Stimulated activated CD4-positive, alpha-beta T cell treated with anti-CD3 and anti-CD28 coated beads, Interleukin-4, amount 100 ng/mL, for 1 hour (primary cell): ENCODE measurements at places on chromosomes 1 and 21.

- no peak for DNase-seq
Observed at GRCh38 chr1:53432611-53433010, 26.6 kb upstream of the DMRTB1 start.

DNA sequence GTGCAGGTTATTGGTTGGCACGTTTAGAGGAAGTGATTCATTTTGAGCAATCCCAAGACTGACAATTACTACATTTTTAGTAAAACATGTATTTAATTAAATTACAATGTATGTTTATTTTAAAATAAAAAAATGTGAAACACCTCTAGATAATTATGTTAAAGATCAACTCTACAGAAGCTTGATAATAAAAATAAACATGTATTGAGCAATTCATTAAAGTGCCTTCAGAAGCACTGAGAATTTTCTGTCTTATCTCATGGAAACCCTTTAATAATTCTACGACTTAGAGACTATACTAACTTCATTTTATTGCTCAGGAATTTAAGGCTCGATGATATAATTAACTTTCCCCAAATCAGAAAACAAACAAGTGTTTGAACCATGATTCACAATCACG is 208.0 kb upstream of the BRINP3 start:
- no peak for DNase-seq

DNA sequence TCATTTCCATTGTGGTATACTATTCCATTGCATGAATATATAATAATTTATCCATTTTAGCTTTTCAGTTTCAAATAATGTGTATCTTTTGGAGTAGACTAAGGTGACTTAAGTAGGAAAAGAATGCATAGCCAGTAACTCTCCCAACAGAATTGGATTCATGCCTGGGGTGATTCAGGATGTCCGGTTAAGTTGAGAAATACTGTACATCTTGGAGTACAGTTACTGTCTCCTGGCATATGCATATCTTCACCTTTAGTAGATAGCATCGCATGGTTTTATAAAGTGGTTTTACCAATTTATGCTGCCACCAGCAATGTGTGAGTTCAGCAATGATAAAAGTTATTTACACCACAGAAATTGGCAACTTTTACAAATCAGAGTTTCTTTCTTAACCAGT is 18.6 kb upstream of the SLC6A9 start:
- no peak for DNase-seq

DNA sequence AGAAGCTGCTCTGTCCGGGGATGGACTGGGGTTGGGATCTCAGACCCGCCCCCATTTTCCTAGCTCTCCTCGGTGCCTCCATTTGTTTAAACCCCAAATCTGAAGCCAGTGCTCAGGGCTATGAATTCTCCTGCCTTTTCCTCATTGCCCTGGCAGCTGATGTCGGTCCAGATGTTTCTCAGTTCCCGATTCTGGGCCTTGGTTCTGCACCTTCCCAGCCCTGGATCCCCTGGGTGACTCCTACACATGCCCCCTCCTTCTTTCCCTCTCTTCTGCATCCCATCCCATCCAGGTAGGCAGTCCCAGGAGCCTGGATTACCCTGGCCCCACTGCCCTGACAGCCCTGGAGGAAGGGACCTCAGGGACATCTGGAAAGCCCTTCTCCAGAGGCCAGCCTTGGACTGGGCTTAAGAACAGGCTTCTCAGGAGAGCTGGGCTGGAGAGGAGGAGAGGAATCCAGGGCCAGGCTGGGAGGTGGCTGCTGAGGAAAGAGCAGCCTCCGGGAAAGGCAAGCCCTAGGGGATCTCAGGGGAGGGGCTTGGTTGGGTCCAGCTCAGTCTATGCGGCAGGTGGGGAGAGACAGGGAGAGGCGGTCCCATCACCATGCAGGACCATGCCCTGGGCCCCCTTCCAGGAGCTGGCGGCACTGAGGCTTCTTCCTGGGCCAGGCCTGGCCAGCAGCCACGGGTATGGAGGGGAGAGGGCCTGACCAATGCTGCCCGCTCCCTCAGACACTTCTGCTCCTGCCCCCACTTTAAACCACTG is 6.8 kb upstream of the EPS8L3 start:
- DNase-seq, result no peak

DNA sequence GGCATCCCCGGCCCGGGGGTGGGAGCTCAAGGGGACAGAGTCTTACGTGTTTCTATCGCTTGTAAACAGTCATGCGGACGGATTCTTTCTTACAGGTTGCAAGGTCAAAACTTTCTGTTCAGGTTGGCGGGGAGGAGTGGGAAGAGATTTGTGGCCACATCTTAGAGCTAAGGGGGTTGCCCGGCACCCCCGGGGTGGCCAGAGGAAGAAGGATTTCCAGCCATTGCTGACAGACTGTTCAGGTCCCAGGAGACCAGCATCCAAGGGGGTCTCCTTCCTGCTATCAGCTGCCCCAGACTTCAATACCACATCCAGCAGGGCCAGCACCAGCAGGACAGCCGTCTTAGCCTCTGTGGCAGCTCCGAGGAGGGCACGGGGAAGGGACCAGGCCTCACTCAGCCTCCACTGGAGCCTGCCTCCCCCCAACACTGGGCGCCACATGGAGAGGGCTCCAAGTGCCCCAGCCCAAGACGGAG is 52.0 kb downstream of the KIF21B start:
- no peak for DNase-seq

GRCh38 chr1:213586587-213586972 is 401.2 kb upstream of the PROX1 start:
- no peak for DNase-seq

DNA sequence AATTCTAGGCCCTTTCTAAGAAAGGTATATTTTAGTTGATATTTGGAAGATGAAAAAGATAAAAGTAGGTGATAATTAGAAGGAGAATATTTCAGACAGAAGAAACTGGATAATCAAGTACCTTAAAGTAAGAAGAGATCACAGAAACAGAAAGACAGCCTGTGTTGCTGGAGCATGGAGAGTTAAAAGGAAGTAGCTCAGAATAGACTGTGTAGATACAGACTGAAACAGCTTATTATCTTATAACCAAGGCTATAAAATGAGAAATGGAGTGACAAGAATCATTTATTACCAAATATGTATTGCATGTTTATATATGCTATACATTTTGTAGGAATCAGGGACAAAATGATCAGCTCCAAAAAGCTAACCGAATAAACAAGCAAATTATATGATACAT is 1120.3 kb downstream of the BRINP3 start:
- no peak for DNase-seq

DNA sequence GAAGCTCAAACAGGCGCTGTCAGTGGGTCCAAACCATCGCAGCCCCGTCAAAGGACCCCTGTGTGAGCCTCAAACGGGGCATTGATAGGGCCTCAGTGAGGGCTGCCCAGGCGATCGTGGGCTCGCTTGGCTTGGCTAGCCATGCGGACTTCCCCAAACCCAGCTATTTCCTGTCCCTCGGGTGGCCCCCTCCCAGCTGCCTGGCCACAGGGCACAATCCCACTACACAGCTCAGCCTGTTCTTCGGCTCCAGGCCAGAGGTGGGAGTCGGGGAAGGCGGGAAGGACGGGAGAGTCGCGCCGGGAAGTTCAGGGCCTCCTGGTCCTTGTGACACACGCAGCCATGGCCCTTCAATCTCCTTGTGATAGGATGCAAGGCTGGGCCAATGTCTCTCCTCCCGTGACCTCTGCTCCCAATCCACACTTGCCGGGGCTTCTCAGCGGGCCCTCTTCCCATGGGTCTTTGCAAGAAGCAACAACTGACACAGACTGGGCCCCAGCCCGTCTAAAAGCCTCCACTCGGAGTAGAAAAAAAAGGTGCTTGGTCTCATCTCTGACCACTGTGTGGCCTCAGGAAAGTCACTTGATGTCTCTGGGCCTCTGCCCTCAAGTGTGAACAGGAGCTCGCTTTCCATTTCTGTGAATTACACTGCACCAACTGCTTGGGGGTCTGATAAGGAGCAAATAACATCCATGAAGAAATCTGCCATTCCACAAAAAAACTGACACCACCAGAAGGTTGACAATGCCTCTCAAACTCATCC is 7.1 kb upstream of the MATN1 start:
- DNase-seq, result no peak

GRCh38 chr1:67133177-67133576 is 1.6 kb downstream of the C1orf141 start:
- DNase-seq, result no peak

DNA sequence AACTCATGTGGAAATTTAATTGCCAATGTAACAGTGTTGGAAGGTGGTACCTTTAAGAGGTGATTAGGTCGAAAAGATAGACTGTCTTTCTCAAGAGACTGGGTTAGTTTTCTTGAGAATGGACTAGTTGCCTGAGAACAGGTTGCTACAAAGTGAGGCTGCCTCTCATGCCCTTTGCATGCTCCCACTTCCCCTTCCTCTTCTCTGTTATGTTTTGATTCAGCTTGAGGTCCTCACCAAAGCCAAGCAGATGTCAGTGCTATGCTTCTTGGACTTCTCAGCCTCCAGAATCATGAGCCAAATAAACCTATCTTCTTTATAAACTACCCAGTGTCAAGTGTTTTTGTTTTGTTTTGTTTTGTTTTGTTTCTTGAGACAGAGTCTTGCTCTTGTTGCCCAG is 187.0 kb upstream of the RUNX1 start:
- no peak for DNase-seq

GRCh38 chr1:174428033-174428432 is 19.7 kb upstream of the GPR52 start:
- DNase-seq, result no peak

GRCh38 chr21:25722631-25723030 is 12.1 kb downstream of the ATP5PF start:
- no peak for DNase-seq

- DNase-seq, result peak; percentile 60
Observed at GRCh38 chr1:84619383-84620102, 45.3 kb upstream of the CTBS start.

GRCh38 chr1:186531561-186532165 is 70.7 kb upstream of the PDC start:
- no peak for DNase-seq

DNA sequence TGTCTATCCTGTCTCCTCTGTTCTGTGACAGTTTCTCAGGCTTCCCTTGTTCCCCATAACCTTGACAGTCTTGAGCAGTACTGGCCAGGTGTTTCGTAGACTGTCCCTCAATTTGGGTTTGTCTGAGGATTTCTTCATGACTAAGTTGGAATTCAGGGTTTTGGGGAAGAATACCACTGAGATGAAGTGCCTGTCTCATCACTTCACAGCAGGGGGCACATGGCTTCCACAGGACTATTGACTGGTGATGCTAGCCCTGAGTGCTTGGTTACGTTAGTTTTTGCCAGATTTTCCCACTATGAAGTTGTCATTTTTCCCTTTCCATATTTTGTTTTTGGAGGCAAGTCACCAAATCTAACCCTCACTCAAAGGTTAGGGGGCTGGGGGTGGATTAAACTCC is 45.7 kb downstream of the CDCP2 start:
- DNase-seq, result no peak

DNA sequence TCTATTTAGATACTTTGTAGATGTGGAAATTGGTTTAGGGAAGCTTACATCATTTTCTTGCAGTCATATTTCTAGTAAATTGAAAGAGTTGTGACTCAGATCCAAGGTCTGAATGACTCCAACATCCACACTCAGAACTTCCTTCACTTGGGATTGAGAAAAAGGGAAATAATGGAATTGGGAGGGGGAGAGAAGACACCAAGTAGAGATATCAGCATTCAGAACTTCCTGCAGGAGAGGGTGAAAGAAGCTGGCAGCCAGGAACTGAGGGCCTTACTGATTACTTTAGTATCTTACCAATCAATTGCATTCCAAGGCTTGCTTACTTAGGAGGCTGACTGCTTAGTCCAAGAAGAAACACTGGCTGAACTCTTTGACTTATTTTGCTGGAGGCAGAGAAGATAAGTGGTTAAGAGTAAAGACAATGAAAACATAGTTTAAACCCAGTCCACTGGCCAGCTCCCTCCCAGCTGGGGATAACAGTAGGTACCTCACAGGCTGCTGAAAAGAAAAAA is 21.7 kb downstream of the APP start:
- DNase-seq, result no peak

DNA sequence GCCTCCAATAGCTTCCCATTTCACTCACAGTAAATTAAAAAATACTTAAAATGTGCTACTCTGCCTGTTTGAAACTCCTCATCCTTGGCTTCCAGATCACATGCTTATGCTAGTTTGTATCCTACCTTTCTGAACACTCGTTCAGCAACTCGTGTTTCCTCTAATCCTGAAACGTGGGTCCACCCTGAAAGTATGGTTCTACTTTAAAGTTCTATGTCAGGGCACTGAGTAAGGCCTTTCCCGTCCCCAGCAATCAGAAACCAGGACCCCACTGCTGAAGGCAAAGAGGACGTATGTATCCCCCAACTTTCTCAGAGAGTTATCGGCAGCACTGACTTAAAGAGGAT is 419 bp upstream of the TSEN15 start:
- DNase-seq, result no peak

DNA sequence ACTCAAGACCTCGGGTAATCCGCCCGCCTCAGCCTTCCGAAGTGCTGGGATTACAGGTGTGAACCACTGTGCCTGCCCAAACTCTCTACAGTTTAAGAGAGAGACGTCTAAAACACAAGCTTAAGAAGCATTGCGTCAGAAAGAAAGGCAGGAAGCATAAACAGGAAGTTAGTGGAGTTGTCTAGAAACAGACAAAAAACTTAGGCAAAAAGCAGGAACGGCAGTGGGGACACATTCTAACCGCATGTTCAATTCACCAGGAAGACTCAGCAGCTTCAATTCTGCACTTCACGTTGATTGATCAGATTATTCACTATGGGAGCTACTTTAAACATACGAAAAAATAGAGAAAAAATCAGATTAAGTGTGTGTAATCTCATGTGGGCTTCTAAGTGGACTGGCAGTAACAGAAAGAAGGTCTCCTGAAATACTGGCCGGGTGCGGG is 7.4 kb downstream of the CFAP74 start:
- DNase-seq, result no peak

DNA sequence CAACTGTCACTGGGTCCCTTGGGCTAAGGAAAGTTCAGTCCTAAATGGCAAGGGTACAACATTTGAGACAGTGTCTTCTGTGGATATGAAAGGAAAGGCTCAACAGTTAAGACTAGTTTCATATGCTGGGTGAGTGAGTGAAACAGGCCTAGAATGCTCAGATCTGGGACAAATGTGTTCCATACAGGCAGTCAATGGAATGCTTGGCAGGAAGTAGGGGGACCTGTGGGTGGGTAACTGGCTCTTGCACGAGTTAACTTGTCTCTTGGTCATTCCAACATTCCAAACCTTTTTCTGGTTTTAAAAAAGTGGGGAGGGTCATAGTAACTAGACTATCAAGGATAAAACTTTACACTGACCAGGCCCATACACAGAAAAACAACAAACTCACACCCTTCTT is 17.8 kb upstream of the ADAM30 start:
- no peak for DNase-seq

DNA sequence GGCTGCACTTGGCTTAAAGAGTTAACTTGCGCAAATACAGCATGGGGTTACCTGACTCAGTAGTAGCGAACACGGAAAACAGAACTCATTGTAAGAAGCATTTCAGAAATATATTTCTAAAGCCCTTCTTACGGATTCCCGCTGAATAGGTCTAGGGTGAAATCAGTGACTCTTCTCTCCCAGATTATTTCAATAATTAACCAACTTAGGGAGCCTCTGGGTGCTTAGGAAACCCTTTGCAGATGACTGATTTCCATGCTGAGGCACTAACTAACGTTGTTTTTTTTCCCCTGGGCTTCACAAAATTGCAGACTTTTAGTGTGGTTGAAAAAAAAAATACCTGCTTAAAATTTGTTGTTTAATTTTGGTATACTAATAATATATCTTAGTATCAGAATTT is 40.3 kb downstream of the BTG3 start:
- DNase-seq, result no peak
